ENCODE measurements at places on chromosomes 4 and X.
A peak's percentile ranks its signal among the peaks of the same experiment; 100 is the strongest.

DNA sequence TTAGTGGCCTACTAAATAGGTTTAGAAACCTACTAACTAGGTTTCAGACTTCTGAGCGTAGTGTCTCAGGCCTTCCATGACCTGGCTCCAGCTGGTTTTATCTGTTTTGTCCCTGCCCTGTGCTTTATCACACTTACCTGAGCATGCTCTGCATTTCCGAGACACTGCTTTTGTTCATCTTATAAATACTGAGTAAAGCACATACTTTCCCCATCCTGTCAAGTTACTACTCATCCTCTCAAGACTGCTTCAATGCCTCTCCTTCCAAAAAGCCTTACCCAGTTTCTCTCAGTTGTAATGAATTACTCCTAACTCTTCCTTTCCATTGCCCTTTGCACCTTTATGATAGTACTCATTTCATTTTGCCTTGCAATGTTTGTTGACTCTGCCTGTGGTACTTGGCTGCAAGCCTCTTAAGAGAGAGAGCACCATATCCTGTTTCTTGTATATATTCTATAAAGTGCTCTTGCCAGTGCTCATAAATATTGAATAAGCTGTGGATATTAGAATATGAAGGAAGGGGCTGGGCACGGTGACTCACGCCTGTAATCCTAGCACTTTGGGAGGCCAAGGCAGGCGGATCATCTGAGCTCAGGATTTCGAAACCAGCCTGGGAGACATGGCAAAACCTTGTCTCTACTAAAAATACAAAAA lies 34.4 kb downstream of the SLAIN2 start:
- H3K4me1 ChIP-seq, result peaks cover 2% of the 10 kb centered on the region
- H3K27me3 ChIP-seq, result no peaks in the 10 kb centered on the region
- H3K4me3 ChIP-seq, result no peak overlapping the region
- H3K36me3 ChIP-seq, result peaks cover 2% of the 10 kb centered on the region

- no peak within 1 kb of the TSS for H3K4me3 ChIP-seq
- no peaks in the 10 kb centered on the region for H3K27me3 ChIP-seq
- H3K27ac ChIP-seq, result peak within 1 kb of the TSS; percentile 68
Observed at GRCh38 chr4:164876700-164877324, at the start of gene APELA. Gene APELA (plus strand): TSS chr4:164877178. CDS start chr4:164877332, 154 bp downstream.

GRCh38 chrX:11351375-11352295 lies 58.4 kb downstream of the AMELX start:
- H3K4me1 ChIP-seq, result no peaks in the 10 kb centered on the region
- no peak overlapping the region for H3K27ac ChIP-seq
- no peaks in the 10 kb centered on the region for H3K36me3 ChIP-seq
- peak; percentile 92 for DNase-seq
- H3K27me3 ChIP-seq, result no peaks in the 10 kb centered on the region

DNA sequence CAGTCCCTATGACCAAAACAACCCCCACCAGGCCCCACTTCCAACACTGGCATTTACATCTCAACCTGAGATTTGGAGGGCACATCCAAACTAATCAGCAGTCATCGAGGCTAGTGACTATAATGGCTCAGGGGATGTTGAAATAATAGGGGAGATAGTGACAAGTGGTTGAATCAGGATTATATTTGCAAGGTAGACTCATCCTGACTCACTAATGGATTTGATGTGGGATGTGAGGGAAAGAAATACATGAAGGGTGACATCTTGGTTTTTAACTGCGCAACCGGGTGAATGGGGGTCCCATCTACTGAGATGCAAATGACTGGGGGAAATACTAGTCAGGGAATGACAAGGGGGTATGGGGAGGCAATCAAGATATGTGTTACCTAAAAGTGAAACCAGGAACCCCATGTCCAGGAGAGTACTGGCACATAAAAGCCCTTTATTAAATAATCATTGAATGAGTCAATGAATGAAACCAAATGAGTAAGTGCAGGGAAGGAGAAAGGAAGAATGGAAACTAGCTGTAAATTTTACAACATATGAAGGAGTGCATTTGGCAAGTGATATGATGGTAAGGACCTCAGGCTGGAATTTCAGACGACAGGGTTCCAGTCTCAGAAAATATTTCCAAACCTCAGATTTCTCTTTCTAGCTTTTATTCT lies 78.3 kb downstream of the PARM1 start:
- H3K4me1 ChIP-seq, result no peaks in the 10 kb centered on the region
- no peaks in the 10 kb centered on the region for H3K27me3 ChIP-seq
- no peak for DNase-seq
- H3K27ac ChIP-seq, result no peak overlapping the region

DNA sequence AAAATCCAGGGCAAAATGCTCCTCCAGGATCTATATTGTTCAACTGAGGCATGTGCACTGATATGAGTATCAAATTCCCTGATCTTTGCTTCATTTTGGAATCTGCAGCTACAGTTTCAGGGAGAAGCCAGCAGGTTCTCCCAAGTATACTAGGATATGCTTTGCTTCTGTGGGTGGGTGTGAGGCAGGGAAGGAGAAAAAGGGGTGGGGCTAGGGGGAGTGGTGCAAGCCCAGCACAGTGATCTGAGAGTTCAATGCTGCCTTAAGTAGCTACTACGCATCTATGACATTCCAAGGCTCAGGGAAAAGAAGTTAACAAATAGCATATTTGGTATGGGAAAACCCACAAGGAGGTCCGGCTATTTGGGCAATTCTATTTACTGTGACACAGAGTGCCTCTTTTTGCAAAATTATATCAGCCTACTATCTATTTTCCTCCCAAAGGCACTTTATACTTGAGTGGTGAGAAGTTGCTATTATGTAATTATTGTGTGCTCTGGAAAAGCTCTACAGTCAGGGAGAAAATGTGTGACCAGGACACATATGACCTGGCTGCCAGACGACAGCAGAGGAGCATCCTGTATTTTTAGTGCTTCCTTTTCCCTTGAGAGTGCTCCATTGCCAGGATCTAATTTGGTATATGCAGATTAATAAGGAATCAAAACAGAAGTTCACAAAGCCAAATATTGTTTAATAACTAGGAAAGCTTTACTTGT lies 162.0 kb downstream of the RNF150 start:
- no peaks in the 10 kb centered on the region for H3K27me3 ChIP-seq
- no peak for DNase-seq
- H3K27ac ChIP-seq, result no peak overlapping the region

- no peaks in the 10 kb centered on the region for H3K27me3 ChIP-seq
- H3K4me1 ChIP-seq, result peaks cover 9% of the 10 kb centered on the region
- peaks cover 4% of the 10 kb centered on the region for H3K36me3 ChIP-seq
- DNase-seq, result no peak
- peak overlapping the region; percentile 25 for H3K4me3 ChIP-seq
Observed at GRCh38 chr4:75634951-75635350, 4.6 kb upstream of the CDKL2 start.

GRCh38 chr4:10611673-10612072 lies 72.9 kb downstream of the CLNK start:
- no peak overlapping the region for H3K4me3 ChIP-seq
- H3K27ac ChIP-seq, result peak overlapping the region; percentile 36
- no peaks in the 10 kb centered on the region for H3K36me3 ChIP-seq

- H3K27ac ChIP-seq, result no peak overlapping the region
- H3K27me3 ChIP-seq, result no peaks in the 10 kb centered on the region
- no peaks in the 10 kb centered on the region for H3K36me3 ChIP-seq
- no peaks in the 10 kb centered on the region for H3K4me1 ChIP-seq
- peak; percentile 60 for DNase-seq
- no peak overlapping the region for H3K4me3 ChIP-seq
Observed at GRCh38 chr4:53195815-53196661, 169.8 kb downstream of the SCFD2 start.

- no peaks in the 10 kb centered on the region for H3K36me3 ChIP-seq
- H3K4me3 ChIP-seq, result no peak overlapping the region
- peak; percentile 17 for DNase-seq
- H3K4me1 ChIP-seq, result peaks cover 4% of the 10 kb centered on the region
Observed at GRCh38 chr4:182531555-182532162, 288.5 kb downstream of the TENM3 start.

DNA sequence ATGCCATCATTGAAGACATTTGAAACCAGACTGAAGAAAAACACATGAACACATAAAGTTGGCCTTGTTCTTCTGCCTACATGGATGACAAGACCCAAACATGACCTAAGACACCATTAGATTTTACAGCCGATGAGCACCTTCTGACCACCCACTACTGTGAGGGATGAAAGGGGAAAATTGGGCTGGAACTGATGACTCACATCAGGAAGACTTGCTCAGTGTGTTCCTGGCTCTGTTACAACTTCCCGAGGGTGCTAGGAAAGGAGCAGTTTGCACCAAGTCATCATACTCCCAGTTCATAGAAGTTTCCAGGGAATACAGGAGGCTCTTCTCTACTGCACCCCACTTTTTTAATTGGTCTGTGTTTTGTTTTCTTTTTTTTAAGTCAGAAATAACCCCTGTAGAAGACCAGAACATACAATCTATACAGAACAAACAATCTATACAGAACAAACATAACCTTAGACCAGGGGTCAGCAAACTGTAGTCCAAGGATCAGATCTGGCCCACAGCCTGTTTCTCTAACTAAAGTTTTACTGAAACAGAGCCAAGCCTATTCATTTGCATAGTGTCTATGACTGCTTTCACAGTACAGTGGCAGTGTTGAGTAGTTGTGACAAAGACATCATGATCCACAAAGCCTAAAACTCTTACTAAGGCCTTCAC lies 25.3 kb downstream of the BTC start:
- H3K27ac ChIP-seq, result no peak overlapping the region
- H3K4me1 ChIP-seq, result no peaks in the 10 kb centered on the region
- H3K36me3 ChIP-seq, result no peaks in the 10 kb centered on the region

GRCh38 chrX:45621376-45622041 lies 420.8 kb upstream of the DIPK2B start:
- H3K4me1 ChIP-seq, result no peaks in the 10 kb centered on the region
- peak overlapping the region; percentile 90 for H3K27ac ChIP-seq
- peak; percentile 61 for DNase-seq
- no peak overlapping the region for H3K4me3 ChIP-seq
- no peaks in the 10 kb centered on the region for H3K36me3 ChIP-seq

DNA sequence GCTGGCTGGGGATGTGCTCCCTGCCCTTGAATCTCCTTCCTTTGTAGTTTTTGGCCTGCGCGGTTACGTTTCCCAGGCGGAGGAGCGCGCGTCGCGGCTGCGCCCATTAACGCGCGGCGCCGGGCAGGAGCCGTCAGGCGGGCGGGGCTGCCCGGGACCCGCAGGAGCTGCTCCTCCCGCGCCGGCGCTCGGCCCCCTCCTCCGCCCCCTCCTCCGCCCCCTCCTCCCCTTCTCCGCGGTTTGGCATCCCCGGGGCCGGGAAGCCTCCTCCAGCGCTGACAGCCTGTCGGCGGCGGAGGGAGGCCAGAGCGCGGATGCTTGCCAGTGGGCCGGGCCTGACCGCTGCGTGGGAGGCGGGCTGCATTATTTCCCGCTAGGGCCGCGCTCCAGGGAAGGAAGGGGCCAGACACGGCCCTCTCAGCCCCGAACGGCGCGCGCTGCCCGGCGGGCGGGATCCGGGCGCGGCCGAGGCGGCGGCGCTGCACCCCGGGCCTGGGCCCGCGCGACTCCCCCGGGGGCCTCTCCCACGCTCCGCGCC lies at the start of gene DCLK2:
DCLK2 (plus strand) TSS at position 405 of the 538 bp plus-strand sequence. CDS start 583 bp downstream, outside the sequence.
- peak; percentile 86 for DNase-seq
- H3K4me1 ChIP-seq, result peaks cover 13% of the 10 kb centered on the region
- peak within 1 kb of the TSS; percentile 67 for H3K27ac ChIP-seq
- no peaks in the 10 kb centered on the region for H3K27me3 ChIP-seq
- H3K36me3 ChIP-seq, result no peaks in the 10 kb centered on the region

GRCh38 chr4:20043991-20044390 lies 207.7 kb upstream of the SLIT2 start:
- no peak overlapping the region for H3K27ac ChIP-seq
- H3K27me3 ChIP-seq, result no peaks in the 10 kb centered on the region
- no peak overlapping the region for H3K4me3 ChIP-seq
- H3K36me3 ChIP-seq, result no peaks in the 10 kb centered on the region
- H3K4me1 ChIP-seq, result no peaks in the 10 kb centered on the region

- H3K4me1 ChIP-seq, result no peaks in the 10 kb centered on the region
- H3K27ac ChIP-seq, result no peak overlapping the region
- H3K27me3 ChIP-seq, result no peaks in the 10 kb centered on the region
- no peaks in the 10 kb centered on the region for H3K36me3 ChIP-seq
Observed at GRCh38 chr4:53197772-53198142, 168.1 kb downstream of the SCFD2 start.

GRCh38 chr4:75995727-75996126 lies 5.0 kb upstream of the SDAD1 start:
- peak; percentile 60 for DNase-seq
- H3K27me3 ChIP-seq, result no peaks in the 10 kb centered on the region
- no peaks in the 10 kb centered on the region for H3K4me1 ChIP-seq
- H3K27ac ChIP-seq, result no peak overlapping the region
- H3K4me3 ChIP-seq, result no peak overlapping the region

DNA sequence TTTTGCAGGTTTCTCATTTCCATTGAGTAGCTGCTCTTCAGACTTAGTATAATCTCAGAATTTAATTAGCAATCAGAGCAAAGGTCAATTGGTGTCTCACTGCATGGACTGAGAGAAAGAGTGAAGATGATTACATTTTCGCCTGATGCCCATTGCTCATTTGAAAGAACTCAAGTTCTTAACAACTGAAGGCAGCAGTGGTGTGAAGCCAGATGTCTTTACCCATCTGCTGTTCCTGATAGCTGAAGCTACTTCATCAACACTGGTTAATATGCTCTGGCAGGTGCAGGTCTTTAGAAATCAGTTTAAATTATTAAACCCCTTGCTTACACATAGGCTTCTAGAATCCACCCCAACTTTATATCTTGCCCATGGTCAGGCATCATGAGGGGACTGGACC lies 64.5 kb upstream of the FRAS1 start:
- no peaks in the 10 kb centered on the region for H3K36me3 ChIP-seq
- peaks cover 2% of the 10 kb centered on the region for H3K4me1 ChIP-seq
- no peak overlapping the region for H3K4me3 ChIP-seq

GRCh38 chr4:145760961-145761929 lies 81.3 kb downstream of the C4orf51 start:
- H3K27ac ChIP-seq, result no peak overlapping the region
- peaks cover 51% of the 10 kb centered on the region for H3K36me3 ChIP-seq
- no peaks in the 10 kb centered on the region for H3K4me1 ChIP-seq
- H3K4me3 ChIP-seq, result no peak overlapping the region
- no peaks in the 10 kb centered on the region for H3K27me3 ChIP-seq
- no peak for DNase-seq

DNA sequence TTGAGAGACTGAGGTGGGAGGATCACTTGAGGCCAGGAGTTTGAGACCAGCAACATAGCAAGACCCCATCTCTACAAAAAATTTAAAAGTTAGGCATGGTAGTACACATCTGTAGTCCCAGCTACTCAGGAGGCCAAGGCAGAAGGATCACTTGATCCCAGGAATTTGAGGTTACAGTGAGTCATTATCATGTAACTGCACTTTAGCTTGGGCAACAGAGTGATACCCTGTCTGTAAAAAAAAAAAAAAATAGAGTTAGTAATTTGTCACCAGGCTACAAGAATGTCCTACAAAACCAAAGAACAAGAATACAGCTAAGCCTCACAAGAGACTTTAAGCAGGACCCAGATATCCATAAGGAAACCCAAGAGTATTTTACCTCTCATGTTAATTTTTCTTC lies 27.0 kb upstream of the RAB28 start:
- H3K27ac ChIP-seq, result no peak overlapping the region
- no peak overlapping the region for H3K4me3 ChIP-seq
- H3K27me3 ChIP-seq, result peaks cover 7% of the 10 kb centered on the region

- no peaks in the 10 kb centered on the region for H3K4me1 ChIP-seq
- DNase-seq, result no peak
- no peaks in the 10 kb centered on the region for H3K27me3 ChIP-seq
- no peaks in the 10 kb centered on the region for H3K36me3 ChIP-seq
Observed at GRCh38 chr4:129994715-129995114, 898.8 kb downstream of the C4orf33 start.

- H3K27me3 ChIP-seq, result peaks cover 28% of the 10 kb centered on the region
- no peak overlapping the region for H3K4me3 ChIP-seq
- no peaks in the 10 kb centered on the region for H3K36me3 ChIP-seq
- no peak for DNase-seq
- H3K27ac ChIP-seq, result no peak overlapping the region
Observed at GRCh38 chrX:44245733-44246132, 97.7 kb downstream of the EFHC2 start.
